Peyer's patch (tissue), 4 donors: ENCODE measurements at places on chromosomes 3 and 15. TPM values are rescaled to one million over a fixed set of nuclear protein-coding genes. Genes with fewer than 3 reads are reported as not detected.

DNA sequence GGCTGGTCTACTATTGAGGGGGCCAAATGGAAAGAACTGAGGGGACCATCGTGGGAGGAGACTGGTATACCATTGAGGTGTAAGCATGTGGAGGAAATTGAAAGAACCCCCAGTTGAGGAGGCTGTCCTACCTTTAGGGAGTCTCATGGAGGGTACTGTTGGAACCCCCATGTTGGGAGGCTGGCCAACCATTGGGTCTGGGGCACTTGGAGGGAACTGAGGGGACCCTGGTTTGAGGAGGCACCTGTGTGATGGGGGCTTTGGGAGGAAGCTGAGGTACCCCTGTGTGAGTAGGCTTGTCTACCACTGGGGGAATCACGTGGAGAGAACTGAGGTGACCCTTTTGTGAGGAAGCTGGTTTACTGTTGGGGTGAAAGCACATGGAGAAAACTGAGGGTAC is 157.5 kb downstream of the FBLN2 start:
- no peak for DNase-seq
- H3K36me3 ChIP-seq: no peaks in the 10 kb centered on the region

GRCh38 chr3:125125821-125126245 is 70.0 kb upstream of the HEG1 start:
- H3K4me1 ChIP-seq: no peaks in the 10 kb centered on the region
- no peak for DNase-seq
- no peak overlapping the region for H3K4me3 ChIP-seq
- no peaks in the 10 kb centered on the region for H3K27me3 ChIP-seq
- no peaks in the 10 kb centered on the region for H3K36me3 ChIP-seq

The OSTN gene
- total RNA-seq: not detected

The GLDN gene
- 0.13 TPM for total RNA-seq

DNA sequence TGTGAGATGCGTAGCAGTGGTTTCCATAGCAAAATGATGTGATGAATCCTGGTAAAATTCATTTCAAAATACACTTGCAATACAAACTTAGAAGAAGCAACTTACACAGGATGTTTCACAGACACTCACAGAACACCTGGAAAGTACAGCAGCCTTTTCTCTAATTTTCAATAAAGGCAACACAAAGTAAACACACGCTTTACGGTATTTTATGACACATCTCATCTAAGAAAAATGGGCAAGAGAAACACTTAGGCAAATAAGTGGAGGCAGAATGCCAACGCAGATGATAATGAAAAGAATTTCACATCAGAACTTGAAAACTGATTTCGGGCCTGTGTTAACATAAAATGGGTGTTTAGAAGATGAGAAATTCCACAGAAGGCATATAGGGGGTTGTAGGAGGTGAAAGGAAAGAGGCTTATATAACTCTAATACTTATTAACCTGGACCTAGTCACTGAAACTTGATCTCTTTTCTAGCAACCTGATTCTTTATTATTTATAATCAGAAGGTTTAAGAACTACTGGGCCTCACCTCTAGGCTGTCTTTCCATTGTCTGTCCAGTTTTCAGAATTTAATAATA is 25.6 kb upstream of the MAP3K13 start:
- DNase-seq: no peak
- H3K4me3 ChIP-seq: no peak overlapping the region
- H3K27me3 ChIP-seq: no peaks in the 10 kb centered on the region
- H3K4me1 ChIP-seq: no peaks in the 10 kb centered on the region
- H3K27ac ChIP-seq: no peak overlapping the region

- H3K36me3 ChIP-seq: no peaks in the 10 kb centered on the region
- no peak overlapping the region for H3K4me3 ChIP-seq
- no peak overlapping the region for H3K27ac ChIP-seq
- DNase-seq: no peak
Measured at GRCh38 chr3:41304593-41304992, 105.3 kb downstream of the CTNNB1 start.
